Stimulated activated CD8-positive, alpha-beta memory T cell treated with anti-CD3 and anti-CD28 coated beads, Interleukin-4, amount 100 ng/mL, for 1 hour (primary cell): ENCODE measurements at places on chromosomes 7 and 10.

DNA sequence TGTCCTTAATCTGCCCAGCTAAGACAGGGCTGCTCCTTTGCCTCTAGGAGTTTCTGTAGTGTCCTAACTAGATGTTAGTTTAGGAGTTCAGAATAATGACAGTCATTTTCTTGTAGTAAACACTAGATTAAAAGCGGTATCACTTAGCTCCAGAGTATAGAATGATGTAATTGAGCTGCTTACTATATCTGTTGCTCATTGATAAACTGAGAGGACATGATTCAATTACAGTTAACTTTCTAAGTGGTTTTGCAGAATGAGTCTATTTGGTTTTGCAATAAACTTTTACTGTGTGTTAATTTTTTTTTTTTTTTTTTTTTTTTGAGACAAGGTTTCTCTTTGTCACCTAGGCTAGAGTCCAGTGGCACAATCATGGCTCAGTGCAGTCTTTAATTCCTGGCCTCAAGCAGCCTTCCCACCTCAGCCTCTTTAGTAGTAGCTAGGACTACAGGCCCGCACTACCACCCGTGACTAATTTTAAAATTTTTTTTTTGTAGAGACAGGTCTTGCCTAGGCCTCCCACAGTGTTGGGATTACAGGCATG is 1.8 kb downstream of the STMP1 start:
- DNase-seq: no peak

- no peak for DNase-seq
These were observed 817.9 kb downstream of the DNAJB9 start for GRCh38 chr7:109387530-109387929.

DNA sequence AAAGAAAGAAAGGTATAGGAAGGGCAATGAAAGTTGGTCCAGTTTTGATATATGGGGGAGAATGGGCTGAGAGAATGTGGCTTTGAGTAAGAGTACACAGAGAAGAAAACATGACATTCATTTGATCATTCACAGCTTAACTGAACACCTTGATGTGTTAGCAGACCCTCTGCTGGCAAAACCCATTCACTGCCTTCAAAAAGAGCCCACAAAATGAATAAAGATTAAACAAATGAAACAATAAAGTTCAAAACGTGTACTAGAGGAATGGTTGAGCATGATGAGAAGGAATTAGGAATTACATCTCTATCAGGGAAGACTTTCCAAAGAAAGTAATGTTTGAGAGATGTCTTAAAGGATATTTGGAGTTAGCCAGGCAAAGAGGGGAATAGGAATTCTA is 2.1 kb downstream of the WEE2 start:
- DNase-seq: no peak

DNA sequence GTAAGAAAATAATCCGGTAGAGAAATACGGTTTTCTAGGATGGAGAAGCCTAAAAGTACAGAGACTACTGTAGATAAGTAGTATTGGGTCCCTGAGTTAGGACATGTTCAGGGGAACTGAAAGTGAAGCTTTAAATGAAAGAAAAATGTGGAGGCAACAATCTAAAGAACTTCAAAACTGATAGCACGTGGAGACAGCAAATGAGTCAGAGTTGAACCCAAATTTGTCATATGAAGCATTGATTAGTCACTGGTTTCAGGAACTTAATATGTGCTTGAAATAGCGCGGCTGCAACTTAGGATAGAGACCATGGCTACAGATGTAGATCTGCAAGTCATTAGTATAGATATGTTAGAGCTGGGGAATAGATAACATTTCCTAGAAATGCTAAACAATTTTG is 1138.6 kb upstream of the SORCS1 start:
- no peak for DNase-seq

- DNase-seq: no peak
These were observed 159.5 kb upstream of the WDR11 start for GRCh38 chr10:120691625-120692024.

- DNase-seq: no peak
These were observed 138.6 kb downstream of the GALNT17 start for GRCh38 chr7:71270558-71270957.

- DNase-seq: no peak
These were observed 87.7 kb downstream of the CUBN start for GRCh38 chr10:17041626-17042520.

- DNase-seq: no peak
These were observed 72.9 kb upstream of the ZNF804B start for GRCh38 chr7:88686468-88687229.

DNA sequence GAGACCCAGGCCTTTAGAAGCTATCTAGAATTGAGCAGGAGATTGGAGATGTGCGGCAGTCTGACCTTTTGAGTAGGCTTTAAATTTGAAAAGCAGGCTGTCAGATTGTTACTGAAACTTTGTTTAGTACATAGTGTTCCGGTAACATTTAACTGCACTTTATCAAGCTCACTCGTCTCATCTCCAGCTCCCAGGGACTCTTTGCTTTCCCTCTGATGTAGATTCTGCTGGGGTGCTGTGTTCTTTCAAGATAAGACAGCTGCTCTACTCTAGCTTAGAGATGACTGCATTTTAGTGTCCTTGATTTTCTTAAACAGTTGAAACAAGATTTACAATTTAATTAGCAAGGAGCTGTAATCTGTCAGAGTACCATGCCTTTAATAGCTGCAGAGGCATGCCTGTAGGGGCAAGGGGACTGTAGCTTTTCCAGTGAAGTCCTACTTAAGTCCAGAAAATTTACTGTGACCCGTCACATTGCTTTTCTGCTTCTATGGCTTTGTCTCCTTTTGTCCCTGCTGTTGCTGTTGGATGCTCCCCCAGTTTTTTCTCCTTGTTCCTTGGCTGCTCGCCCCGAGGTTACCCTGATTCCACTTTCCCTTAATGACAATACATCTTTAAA is 56.4 kb upstream of the MTPN start:
- no peak for DNase-seq

DNA sequence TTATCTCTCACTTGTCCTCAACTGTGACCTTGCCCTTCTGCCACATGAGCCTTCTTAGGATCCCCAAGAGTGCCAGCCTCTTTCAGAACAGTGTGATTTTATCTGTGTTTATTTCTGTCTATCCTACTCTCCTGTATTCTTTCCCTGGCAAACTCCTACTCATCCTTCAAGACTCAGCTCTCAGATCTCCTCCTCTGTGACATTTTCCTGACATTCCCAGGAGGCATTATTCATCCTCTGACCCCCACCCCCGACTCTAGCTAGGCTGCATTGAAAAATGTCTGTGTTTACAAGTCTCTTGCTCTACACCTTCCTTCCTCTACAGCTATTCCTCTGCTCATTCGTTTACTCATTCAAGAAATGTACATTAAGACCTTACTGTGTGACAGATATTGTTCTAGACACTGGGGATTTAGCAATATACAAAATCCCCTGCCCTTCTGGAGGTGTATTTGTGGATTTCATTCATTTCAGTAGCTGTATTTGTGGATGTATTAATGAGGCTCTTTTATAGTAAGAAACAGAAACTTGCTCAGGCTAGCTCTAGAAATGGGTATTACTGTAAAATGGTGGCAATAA is 61.4 kb upstream of the COMTD1 start:
- DNase-seq: no peak

DNA sequence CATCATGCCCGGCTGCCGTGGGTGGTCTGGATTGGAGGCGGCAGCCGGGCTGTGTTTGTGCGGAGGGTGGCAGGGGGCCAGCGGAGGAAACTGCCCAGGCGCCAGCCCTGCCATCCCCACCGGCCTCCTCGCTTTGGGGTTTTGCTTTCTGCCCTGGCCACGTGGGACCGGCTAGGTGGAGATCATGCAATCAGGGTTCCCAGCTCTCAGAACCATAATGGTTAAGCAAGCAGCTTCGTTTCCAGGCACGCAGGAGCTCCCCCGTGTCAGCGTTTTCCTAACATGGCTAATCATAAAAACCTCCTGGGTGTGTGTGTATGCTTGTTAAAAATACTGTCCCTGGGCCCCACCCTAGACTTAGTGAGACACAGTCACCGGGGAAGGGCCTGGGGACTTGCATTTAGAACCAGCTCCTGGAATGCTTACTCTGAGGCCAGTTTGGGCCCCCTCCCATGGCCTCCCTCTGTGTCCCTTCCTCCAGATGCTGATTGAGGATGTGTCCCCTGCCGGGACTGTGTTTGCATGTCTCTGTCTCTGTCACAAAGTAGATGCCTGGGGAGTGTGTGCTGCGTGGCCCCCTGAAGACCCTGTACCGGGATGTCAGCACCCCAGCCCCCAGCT is 119.3 kb downstream of the CUX1 start:
- DNase-seq: no peak

GRCh38 chr7:93327006-93327633 is 95.0 kb downstream of the VPS50 start:
- DNase-seq: no peak

GRCh38 chr10:75265856-75266255 is 30.1 kb upstream of the COMTD1 start:
- no peak for DNase-seq

DNA sequence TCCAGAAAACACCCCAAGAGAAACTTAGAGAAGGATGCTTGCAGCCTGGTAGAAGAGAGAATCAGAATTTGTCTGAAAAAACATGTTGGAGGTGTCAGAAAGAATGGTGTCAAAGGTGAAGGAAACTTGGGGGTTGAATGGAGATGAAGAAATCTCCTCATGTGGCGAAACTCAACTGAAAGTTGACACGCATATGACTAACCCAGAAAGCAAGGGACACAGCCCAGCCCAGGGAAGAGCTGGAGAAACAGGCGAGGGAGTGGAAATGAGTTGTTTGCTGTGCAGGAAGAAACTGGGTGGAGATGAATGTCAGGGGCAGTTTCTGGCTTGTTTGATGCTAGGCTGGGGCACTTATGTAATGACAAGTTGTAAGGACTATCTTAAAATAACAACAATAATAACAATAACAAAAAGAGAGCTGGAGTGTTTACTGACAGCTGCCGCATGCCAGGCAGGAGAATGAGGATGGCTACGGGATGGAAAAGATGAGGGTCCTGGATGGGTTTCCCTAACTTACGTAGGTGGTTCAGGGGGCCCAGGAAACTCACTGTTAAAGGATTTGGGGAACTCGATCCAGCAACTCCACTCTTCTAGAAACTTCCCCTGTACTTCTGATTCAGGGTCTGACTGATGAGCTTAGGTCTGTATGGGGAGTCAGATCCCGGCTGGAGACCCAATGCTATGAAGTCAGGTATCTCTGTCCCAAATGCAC is 57.4 kb downstream of the MAP3K8 start:
- no peak for DNase-seq

DNA sequence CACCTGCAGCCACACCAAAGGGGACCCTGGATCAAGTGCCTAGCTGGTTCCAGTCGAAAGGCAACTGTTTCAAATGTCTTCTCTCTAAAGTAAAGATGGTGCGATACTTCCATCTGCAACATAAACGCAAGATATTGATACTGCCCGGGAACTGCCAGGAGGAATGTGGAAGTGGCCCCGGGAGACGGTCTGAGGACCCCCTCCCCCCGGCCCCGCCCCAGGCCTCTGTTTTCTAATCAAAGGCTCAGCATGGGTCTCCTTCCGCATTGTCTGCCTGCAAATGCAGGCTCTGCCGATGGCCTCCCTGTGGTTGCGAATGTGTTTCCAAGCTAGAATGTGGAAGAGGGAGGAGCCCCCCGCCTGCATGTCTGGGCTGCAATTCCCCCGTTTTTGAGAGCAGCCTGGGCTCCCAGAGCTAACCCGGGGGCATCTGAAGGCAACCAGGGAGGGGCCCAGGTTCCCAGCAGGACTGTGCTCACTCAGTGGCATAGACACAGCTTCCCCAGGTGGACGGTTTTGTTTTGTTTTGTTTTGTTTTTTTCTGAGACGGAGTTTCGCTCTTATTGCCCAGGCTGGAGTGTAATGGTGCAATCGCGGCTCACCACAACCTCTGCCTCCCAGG is 223.9 kb upstream of the PPP2R2D start:
- no peak for DNase-seq

DNA sequence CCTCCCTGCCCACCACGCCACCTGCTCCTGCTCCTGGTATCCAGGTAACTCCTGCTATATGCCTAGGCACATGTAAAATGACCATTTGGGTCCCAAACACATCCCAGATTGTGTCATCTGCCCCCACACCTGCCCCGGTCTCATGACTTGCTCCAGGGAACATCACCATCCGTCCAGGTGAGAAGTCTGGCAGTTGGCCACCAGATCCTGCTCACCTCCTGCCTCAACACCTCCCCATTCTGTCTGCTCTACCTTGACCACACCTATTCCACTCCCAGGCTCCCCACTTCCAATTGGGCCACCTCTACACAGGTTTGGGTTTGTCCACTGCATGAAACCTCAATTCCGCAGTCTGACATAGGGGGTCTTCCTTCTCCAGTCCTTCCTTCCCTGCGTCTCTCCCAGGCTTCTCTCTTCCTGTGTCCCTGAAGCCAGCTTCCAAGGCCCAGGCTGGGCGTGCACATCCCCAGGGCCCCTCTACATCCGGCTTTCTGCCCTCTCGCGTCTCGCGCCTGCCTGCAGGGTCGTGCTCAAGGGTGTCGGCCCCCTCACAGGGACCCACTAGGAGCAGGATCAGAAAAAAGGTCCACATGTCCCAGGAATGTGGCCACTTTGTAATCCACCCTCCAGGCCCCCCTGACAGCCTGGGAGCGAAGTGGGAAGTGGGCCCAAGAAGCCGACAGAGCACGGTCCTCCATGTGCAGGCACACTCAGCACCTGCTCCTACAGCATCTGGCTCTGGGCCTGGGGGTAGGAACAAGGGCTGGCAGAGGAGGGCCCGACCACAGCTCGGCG is 49.3 kb upstream of the DAGLB start:
- no peak for DNase-seq

GRCh38 chr7:128792471-128793180 is 858 bp downstream of the CCDC136 start:
- no peak for DNase-seq

GRCh38 chr7:149760538-149760937 is 12.8 kb downstream of the ZNF467 start:
- no peak for DNase-seq

DNA sequence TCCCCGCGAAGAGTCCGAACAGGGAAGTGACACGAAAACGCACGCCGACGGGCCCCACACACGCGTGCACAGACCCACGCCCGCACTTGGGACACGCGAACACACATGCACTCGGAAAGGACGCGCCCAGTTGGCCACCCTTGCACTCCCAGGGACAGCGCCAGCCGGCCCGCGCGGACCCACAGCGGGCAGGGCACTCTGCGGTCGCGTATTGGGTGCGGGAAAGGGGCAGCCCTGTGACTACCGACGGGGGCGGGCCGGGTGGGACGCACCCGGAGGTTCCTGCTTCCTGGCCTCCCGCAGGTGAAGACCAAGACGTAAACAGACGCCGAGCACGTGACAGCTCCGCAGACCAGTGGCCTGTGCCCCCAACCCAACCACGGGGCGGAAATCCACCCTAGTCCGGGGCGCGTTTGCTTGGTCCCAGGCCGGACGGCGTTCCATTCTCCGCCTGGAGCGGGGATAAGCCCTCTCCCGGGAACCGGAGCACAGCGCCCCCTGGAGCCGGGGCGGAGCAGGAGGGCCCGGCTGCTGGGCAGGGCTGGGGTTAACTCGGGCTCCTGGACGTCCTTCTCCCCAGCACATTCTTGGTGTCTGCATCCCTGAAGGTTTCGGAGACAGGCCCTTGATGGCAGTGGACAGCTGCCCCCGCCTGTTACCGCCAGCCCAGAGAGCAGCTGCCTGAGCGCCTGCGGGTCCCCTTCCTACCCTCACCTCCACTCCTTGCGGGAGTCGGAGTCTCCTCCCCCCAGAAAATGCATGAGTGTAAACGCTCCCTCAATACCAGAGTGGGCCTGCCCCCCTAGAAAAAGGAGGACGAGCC is 2.0 kb upstream of the LZTS2 start:
- no peak for DNase-seq

- DNase-seq: no peak
These were observed 19.6 kb upstream of the AMZ1 start for GRCh38 chr7:2668401-2668800.
